ENCODE measurements at places on chromosomes 5 and 9.

GRCh38 chr9:70260007-70260443, 1.2 kb downstream of the SMC5 start:
- no peak for DNase-seq

DNA sequence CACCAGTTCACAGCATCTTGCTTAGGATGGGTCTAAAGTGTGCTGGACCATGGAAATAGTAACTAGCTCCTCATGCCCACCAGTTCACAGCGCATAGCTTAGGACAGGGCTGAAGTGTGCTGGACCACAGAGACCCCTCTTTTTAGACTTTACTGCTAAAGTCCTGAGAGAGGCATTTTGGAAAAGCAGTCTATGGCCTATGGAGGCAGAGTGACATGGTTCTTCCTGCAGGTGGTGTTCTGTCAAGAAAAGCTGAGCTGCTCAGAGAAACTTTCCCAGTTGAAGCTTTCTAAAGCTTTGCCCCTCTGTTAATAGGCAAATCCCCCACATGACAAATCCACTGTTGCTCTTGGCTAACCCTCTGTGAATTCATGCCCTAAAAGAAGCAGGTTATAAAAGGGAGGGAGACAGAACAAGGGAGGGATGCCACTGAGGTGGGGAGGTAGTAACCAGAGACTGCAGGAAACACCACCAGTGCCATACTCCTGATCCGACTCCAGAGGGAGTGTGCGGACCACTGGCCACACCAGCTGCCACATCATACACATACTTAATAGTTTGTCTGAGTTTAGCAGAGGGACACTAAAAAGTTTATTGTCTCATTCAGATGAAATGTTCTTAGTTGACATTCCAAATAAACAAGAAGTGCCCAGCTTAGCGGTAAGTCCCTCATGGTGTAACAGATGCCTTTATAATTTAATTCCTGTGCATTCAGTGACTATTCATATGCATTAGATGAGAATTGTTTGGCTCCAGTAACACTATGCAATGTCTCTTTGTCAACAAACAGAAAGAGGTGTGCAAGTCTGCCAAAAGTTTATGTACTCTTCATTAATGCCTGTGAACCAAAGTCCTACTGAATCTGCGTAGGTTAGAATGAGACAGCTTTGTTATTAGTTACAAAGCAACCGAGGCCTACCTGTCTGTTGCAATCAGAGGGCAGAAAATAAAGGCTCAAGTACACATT, 236.2 kb upstream of the NFIL3 start:
- no peak for DNase-seq

DNA sequence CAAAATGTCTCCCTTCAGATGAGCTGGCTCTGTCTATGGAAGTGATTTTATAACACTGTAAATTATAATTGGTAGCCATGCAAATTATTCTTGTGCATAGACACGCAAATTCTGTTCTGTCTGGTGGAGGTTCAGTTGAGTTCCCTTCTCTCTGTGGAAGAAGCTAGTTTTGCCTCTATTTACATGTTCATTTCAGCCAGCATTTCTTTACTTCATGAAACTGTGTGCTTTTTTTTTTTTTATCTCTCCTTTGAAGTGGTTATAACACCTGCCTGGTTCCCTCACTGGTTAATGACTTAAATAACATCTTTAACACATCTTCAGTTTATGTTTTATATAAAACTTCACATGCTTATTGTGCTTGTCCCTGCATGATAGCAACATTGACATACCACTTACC, 149.4 kb upstream of the FBXL7 start:
- DNase-seq: no peak

DNA sequence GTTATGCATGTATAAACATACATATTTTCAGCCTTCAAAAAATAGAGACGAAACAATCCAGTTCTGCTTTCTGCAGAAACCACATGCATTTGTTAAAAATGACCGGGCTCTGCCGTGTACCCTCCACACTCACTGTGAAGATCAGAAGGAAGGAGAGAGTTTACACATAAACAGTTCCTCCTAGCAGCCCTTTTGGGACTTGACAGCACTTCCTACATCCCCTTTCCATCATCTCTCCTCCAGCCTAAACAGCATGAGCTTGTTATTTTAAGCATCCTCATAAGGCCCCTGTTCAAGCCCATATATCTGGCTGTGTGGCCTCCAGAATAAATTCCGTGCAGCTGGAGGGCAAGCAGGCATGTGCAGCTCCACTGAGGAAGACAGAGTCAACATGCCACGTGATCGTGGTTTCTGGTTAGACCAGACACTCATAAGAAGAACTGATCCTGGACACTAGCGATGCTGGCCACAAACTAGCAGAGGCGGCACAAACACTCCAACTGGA, 42.2 kb downstream of the NIPAL4 start:
- no peak for DNase-seq

- DNase-seq: no peak
Observed at GRCh38 chr9:123868002-123868401, 61.9 kb downstream of the DENND1A start.

DNA sequence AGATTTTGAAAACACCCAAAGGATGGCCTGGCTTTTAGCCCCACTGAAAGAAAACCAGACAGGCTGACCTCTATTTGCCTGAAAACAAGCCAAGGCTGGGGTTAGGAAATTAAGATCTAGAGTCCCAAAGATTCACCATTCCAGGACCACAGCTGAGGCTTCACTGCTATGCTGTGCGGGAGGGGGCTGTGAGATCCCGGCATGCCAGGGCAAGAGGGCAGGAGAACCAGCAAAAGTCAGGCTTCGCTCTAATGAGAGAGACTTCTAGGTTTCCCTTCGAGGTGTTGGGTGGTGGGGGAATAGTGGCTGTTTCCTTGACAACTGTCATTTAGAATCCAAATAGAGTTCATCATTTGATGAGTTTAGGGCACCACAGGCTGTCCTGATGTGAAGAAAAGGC, 152.9 kb upstream of the NFIB start:
- no peak for DNase-seq

- no peak for DNase-seq
Observed at GRCh38 chr5:6216471-6217075, 161.8 kb downstream of the MED10 start.

- DNase-seq: no peak
Observed at GRCh38 chr5:7642029-7642428, 208.9 kb downstream of the CFAP90 start.

- DNase-seq: no peak
Observed at GRCh38 chr9:15219546-15219945, 87.5 kb downstream of the TTC39B start.
